Activated T-cell treated with anti-CD3 and anti-CD28 coated beads for 24 hours (primary cell): ENCODE measurements at places on chromosomes 7 and 10.

DNA sequence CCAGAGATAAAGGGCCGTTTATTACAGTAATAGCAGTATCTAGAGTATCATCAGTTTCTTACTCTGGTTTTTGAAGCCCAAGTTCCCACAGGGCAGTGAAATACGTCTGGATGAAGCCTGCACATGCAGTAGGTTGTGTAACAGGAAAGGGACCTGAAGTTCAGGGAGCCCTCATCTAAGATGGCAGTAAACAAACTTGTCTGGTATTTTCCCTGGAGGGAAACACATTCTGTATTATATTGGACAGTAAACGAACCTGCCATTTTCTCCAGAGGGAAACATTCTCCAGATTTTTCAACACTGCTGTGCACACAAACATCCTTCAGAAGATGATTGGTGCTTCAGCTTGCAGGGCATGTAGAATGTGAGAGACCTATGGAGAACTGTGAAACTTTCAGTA lies 189.9 kb downstream of the TFEC start:
- DNase-seq = no peak

DNA sequence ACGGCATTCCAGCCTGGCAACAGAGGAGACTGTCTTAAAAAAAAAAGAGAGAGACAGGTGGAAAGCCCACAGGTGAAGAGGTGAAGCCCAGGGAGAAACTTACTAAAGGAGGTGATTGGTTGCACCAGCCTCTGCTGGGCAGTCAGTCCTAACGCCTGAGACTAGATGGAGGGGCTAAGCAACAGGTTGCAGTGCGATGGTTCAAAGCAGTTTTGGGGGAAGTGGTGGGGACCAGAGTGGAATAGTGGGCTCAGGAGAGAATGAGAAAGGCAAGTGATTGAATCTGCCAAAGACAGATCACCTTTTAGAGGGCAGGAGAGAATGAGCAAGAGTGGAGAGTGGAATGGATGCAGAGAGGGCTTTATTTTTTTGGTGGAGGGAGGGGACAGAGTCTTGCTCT lies 100.0 kb upstream of the KCTD7 start:
- no peak for DNase-seq

GRCh38 chr7:52355053-52355452 lies 680.4 kb upstream of the POM121L12 start:
- DNase-seq = no peak

DNA sequence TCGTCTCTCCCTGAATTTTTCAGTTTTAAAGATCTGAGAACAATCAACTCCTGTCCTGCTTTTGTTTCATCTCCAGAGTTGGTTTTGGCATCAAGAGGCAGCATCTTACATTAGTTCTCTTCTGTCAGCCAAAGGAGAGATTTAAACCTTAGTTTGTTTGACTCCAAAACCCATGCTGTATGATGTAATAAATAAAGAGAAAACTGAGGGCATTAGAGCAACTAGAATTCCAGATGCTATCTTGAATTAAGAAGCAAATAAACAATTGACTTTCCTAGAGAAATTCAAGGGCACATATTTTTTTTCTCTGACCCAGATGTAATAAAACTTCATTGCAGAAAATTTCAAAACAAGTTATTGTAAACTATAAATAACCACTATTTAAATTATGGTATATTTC lies 54.4 kb downstream of the INHBA start:
- DNase-seq = no peak

DNA sequence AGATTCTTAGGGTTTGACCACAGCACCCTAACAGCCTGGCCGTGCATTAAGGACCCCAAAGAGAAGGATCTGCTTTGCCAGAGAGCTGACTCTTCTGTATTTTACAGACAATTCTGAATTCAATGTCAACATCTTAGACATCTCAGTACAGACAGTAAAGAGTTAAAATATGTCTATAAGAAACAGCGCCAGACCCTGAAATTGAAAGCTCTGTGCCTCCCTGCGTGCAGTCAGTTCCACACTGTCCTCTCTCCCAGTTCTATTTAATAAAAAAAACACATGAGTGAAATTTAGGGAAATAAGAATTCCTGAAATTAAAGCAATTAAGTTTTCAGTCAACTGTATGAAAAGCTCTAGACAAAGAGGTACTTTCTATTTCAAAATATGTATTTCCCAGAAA lies 45.1 kb downstream of the MET start:
- no peak for DNase-seq

- DNase-seq = no peak
Measured at GRCh38 chr10:5252177-5253037, 55.8 kb downstream of the AKR1C4 start.

GRCh38 chr10:13340068-13340467 lies 8.0 kb downstream of the SEPHS1 start:
- no peak for DNase-seq

- no peak for DNase-seq
Measured at GRCh38 chr10:11881477-11882417, 58.6 kb downstream of the PROSER2 start.

GRCh38 chr7:117171106-117171505 lies 151.8 kb downstream of the WNT2 start:
- DNase-seq = no peak

DNA sequence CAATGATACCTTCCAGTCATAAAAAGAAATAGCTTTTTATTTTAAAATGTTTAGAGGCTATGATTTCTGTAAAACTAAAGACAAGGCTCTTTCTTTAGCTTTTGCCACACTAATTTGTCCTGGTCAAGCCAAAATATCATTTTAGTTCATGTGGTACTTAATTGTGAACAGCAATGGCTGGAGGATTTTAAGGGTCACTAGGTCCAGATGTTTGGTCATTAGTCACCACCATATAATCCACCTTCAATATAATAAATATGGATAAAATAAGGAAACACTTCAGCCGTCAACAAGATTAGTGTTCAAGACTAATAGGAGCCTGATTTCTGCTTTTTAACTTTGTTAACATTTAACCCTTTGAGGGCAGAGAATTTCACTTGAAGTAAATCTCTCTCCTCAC lies 50.0 kb upstream of the HGF start:
- no peak for DNase-seq

- no peak for DNase-seq
Measured at GRCh38 chr7:103348452-103348851, 1.0 kb downstream of the PSMC2 start.

- DNase-seq = no peak
Measured at GRCh38 chr10:66322777-66323176, 603.1 kb upstream of the LRRTM3 start.

DNA sequence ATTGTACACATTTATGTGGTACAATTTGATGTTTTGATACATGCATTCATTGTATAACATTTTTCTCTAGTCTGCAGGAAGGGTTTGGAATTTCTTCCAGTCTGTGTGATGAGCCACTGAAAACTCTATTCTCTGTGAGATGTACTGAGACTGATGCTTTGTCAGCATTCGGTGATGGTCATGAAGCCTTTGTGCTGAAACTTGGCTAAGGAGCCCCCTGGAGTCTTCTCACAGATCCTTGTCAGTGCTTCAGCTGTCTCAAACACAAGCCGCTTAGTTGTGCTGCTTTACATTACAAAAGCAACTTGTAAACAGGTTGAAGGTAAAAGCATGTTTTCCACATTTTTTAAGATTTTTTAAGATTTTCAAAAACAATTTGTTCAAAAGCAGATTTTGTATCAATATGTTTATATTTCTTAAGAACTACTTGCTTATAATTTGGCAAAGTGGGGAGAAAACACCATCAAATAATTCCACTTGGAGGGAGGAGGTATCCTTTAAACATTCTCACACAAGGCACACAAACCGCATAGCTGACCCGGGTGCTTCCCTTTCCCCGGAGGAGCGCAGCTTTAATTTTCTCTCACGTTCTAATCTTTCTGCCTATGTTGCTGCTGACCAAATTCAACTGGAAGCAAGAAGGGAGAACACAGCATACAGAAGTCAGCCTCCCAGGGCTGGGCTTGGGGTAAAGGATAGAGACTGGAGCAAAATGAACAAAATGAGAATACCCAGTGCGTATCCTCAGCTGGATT lies 249.8 kb upstream of the VSTM2A start:
- no peak for DNase-seq
